ENCODE measurements at places on chromosomes 6 and 20.

- DNase-seq, result no peak
These were observed 27.9 kb downstream of the CSNK2A1 start for GRCh38 chr20:515696-516095.

GRCh38 chr6:72677740-72678139, 55.9 kb downstream of the KCNQ5 start:
- no peak for DNase-seq

- peak; percentile 73 for DNase-seq
These were observed at the start of gene NINL for GRCh38 chr20:25584905-25585704. TSS of gene NINL (minus strand) at chr20:25585531. CDS start at chr20:25526587, 58,944 bp downstream.

DNA sequence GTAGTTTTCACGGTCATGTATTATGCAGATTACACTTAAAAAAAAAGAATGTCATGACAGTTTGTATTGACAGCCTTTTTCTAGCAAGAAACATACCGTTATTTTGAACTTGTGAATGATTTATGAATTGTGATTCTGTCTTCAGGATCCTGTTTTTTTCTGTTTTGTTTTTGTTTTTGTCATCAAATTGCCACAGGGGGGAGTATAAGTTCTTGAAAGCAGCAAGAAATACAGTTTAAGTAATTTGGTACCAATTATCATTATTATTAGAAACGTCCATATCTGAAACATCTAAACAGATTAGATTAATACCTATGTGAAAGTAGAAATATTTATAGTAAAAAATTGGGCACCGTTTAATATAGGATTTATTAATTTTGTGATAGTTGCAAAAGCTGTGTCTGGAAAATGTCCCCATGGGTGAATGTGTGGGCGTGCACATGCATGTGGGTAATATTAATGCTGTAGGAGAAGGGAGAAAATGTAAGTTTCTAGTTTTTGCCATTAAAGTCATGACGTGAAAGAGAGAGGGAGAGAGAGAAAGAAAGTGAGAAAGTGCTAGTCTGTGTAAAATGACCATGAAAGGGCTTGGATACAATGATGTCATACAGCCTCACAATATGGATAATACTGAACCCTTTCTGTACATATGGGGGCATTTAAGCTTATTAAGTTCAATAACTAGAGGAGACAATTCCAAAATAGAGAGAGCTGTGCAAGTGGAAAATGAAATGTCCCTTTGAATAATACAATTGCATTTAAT, 9.4 kb upstream of the CCN2 start:
- no peak for DNase-seq

GRCh38 chr6:10621213-10621612, 73.2 kb downstream of the C6orf52 start:
- DNase-seq, result no peak

GRCh38 chr6:144378437-144378836, 93.3 kb downstream of the UTRN start:
- DNase-seq, result peak; percentile 21

GRCh38 chr6:157401734-157402338, 20.8 kb downstream of the ZDHHC14 start:
- DNase-seq, result no peak

DNA sequence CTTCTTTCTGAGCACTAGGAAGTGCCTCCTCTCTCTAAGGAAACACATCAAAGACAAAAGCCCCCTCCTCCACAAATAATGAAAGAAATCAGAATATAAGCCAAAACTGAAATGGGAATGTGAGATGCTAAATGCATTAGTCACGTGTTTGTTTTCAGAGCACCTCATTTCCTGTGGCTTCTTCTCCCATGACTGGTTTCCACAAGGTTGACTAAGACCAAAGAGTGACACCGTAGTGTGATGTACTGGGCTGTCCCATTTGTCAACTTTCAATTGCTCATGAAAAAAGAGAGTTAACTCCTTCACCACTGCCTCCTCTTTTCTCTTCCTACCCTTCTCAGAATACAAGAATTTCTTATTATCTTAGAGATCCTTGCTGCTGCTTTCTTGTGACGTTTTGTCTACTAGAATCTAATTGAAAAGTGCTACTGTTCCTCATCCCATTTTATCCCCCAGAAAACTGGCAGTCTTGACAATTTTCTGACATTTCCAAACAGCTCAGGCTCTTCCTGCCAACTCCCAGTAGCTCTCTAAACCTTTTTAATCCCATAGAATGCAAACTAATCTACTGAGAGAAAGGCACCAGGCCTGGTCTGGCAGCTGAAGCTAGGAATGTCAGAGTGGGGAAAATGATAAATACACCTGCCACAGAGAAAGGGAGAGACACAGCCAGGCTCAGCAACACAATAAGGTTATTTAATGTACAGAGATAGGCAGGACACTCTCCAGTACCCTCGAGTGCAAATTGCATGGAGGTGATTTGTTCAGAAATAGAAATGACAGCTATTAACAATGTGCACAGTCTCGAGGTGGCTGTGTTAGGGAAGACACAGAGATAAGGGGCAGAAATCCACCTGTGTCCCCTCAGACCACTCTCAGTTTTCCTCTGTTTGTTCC, 671.7 kb upstream of the NRSN1 start:
- peak; percentile 31 for DNase-seq

DNA sequence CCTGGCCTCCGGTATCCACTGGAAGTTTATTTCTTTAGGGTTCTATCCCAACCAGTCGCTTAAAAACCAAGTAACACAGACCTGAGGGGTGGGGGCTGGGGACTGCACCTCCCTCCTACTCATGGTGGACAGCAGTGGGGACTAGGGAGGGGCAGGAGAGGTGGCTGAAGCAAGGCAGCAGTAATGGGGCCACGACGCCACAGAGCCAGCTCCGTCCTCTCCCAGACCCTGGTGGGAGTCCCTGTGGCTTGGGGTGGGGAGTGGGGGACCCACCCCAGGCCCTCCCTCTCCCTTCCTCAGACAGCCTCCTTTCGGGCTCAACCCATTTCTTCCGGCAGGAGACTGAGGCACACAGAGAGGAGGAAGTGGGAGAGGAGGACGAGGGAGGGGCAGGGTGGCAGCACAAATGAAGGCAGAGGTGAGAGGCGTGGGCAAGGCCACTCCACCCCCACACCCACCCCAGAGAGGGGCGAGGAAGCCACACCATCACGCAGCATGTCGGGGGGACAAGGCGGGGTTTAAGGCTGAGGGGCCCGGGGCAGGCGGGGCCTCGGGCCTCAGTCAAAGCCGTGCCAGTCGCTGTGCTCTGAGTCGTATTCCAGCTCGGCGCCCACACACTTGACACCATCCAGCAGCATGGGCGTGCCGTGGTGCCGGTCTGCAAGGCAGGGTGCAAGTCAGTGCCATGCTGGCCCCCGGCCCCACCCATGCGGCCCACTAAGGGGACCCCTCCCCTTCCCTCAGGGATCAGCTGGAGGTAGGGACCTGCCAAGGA, 13.9 kb downstream of the ADISSP start:
- DNase-seq, result no peak

DNA sequence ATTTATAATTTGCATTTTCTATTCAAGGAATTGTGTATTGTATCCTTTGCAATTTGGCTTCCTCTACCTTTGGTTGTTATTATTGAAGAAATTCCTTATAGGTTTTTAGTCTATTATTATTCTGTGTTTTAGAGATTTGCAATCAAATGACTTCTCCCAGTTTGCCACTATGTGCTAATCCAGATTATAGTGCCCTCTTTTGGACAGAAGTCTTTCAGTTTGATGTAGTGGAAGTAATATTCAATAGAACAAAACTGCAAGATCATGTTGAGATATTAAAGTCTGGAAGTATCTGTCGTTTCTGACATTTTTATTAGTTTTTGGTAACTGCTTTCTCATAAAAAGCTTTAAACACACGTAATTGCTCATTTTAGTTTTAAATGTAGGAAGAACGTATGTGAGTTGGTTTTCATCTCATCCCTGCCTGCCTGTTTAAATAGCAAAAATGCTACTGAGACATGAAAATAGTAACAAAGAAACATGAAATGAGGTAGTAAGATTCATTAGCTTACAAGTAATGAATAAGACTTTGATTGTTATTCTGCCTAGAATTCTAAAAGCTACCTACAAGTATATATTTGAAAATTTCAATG, 72.8 kb downstream of the RTN4IP1 start:
- peak; percentile 25 for DNase-seq

GRCh38 chr20:61052776-61053442, 199.2 kb upstream of the CDH4 start:
- DNase-seq, result no peak

- no peak for DNase-seq
These were observed 227.4 kb downstream of the PHACTR1 start for GRCh38 chr6:12944001-12944400.

- DNase-seq, result no peak
These were observed 50.9 kb downstream of the SLC23A2 start for GRCh38 chr20:4950437-4950836.

GRCh38 chr6:56951049-56951831, 3.7 kb upstream of the BEND6 start:
- DNase-seq, result no peak

DNA sequence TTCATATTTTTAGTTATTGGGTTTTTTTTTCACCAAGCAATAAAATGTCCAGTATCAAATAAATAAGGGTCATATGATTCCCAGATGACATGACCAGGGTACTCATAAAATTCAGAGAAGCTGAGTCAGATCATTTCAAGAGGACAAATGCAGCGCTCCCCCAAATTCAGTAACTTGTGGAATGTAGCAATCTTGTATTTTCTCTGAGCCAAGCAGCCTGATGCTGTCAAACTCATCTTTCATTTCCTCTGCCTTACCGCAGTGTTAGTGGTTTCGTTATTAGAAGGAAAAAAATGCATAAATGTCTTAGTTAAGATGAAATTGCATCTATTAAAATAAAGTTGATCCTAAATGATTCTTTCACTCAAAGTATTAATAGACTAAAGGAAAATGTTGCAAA, 57.8 kb upstream of the EDN1 start:
- DNase-seq, result peak; percentile 86

DNA sequence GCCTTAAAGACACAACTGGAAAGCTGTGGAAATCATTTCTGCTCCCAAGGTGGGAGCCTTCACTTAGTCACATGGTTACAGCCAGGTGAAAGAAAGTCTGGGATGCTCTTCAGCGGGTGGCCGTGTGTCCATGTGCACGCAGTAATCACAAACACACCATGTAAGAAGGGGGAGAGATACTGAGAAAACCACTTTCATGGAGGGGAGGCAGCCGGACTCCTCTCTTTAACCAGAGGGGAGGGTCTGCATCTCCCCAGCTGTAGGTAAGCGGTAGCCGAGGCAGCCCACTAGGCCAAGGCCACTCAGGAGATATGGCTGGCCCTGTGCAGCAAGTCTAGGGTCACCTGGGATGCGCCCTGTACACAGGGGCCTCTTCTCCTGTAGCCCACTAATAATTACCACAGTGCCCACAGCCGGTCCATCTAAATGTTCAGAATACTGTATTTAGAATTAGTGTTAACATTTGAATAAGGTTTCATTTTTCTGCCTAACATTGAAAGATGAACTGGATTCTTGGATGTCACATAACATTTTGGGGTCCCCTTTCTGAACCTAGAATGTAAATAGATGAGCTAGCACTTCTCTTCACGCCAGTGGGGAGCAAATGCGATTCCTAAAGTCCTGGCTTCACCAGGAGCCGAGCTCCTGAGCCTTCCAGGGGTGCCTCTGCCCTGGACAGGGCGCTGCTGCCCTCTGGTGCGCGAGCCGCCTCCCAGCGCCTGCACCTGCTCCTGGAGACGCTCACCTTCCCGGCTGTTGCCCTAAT, 15.9 kb downstream of the GPR31 start:
- DNase-seq, result peak; percentile 5

Measured in EL (cell line).